ENCODE measurements at places on chromosomes 12 and 14.

DNA sequence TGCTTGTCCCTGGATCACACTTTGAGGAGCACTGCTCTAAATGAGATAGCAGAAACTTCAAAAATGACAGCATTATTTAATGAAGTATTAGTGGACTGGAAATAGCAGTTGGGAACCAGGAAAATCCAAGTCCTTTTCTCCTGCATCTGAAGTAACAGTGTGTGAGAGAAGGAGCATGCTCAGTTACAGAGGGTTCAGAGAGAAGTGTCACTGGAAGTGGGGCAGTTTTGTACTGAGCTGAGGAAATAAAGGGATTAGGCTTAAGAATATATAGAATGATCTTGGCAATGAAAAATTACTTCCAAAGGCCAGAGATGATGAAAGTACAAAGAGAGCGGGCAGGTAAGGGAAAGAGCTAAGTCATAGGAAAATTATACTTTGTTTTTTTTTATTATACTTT, 130.9 kb downstream of the MIPOL1 start:
- no peak for DNase-seq

DNA sequence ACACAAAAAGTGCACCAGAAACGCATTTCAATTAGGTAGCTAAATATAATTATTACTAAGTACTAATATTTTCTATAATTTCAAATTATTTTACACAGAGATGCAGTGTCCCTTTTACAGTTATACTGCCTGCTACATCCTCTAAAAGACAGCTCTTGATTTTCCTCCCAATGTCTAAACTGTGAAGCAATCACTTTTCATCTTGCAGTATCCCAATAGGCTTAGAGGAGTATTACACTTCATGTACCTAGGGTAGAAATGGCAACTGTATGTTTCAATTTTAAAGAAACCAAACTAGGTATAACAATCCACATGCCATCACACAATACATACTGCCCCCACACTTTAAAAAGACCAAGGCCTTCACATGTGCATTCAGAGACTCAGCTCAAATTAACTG, 7.3 kb downstream of the RSRC2 start:
- DNase-seq = no peak

DNA sequence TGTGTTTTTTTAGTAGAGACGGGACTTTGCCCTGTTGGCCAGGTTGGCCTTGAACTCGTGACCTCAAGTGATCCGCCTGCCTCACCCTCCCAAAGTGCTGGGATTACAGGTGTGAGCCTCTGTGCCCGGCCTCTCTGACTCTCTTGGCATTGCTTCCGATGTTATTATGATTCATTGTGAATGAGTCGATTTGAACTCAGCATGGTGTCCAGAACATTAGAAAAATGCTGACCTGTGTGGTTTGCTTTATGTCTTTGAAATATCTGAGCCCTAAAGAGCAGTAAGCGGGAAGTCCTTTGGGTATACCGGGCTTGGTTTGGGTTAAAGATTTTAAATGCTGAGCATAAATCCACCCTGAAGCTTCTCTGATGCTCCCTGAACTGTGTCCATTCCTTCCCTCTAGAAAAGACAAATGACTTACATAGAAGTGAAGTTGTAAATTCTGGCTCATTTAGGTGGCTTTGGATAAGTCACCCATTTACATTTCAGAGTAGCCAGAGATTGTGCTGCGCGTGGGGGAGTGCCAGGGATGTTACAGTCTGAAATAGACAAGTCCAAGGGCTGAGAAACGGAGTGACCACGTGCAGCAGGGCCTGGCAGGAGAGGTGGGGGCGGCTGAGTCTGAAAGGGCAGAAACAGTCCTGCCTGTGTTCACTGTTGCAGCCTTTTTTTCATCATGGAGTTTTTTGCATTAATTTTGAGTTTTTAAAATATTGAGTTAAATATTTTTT, 39.6 kb downstream of the SLC15A4 start:
- DNase-seq = no peak

- DNase-seq = no peak
Observed at GRCh38 chr14:90976101-90976500, 84.3 kb downstream of the RPS6KA5 start.

- DNase-seq = no peak
Observed at GRCh38 chr12:96271469-96272199, 77.5 kb downstream of the ELK3 start.

- no peak for DNase-seq
Observed at GRCh38 chr12:63066782-63067181, 84.2 kb downstream of the AVPR1A start.

- no peak for DNase-seq
Observed at GRCh38 chr12:50006754-50007442, 18.4 kb downstream of the RACGAP1 start.

DNA sequence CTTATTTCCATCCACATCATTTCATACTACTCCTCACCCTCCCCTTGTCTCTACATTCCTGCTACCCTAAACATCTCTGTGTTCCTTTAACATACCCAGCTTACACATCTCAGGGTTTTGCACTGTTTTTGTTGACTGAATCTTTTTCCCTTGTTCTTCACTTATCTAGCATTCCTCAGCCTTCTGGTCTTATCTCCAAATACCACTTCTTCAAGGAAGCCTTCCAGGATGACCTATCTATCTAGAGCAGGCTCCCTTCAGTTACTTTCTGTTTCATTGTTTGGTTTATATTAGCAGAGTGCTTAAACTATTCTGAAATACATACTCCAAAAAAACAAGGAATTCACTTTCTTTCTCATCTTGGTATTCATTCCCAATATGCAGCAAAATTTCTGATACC, 353.1 kb downstream of the NAV3 start:
- no peak for DNase-seq

GRCh38 chr14:58829594-58829993, 191.8 kb downstream of the DACT1 start:
- DNase-seq = no peak

- no peak for DNase-seq
Observed at GRCh38 chr12:69057742-69058141, 124.8 kb upstream of the CPM start.
